ENCODE measurements at places on chromosomes 6 and 20.

DNA sequence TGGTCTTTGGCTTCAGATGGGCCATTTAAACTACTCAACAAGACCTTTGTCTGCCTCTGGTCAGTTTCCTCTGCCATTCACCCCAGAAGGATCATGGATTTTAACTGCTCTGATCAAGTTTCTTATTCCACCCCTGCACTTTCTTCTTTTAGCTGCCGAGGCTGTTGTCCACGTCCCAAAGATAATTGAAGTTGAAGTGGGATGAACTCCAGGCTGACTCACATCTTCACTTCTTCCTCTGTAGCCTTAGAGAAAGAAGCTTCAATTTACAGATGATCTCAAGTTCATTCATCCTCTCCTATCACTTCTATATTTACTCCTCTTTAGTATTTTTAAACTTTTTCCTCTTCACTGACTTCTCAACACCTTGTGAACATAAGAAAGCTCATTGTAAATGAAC is 651.6 kb downstream of the UTRN start:
- ATAC-seq: no peak

DNA sequence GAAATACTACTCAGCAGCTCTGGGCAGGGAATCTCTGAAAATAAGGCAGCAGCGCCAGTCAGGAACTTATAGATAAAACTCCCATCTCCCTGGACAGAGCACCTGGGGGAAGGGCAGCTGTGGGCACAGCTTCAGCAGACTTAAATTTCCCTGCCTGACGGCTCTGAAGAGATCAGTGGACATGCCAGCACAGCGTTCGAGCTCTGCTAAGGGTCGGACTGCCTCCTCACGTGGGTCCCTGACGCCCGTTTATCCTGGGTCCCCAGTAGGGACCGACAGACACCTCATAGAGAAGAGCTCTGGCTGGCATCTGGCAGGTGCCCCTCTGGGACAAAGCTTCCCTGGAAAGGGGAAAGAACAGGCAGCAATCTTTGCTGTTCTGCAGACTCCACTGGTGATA is 59.0 kb downstream of the COL21A1 start:
- no peak for ATAC-seq

GRCh38 chr20:52766645-52767435 is 205.3 kb upstream of the TSHZ2 start:
- ATAC-seq: no peak

DNA sequence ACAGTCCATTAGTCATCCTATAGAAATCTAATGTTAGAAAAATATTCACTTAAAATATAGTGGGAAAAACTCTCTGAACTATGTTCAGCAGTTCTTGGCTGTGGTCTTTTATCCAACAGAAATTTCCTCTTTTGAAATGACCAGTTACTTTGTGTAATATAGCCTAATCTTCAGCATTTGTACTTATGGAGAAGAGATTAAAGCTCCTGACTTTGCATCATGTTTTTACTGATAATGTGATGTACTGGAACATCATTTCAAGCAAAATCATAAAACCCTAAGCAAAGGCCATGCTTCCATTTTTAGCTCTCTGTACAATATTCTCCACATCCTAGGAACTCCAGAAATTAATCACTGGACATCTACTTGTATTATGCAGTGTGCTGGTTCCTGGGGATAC is 430.8 kb upstream of the RUNX2 start:
- ATAC-seq: no peak

DNA sequence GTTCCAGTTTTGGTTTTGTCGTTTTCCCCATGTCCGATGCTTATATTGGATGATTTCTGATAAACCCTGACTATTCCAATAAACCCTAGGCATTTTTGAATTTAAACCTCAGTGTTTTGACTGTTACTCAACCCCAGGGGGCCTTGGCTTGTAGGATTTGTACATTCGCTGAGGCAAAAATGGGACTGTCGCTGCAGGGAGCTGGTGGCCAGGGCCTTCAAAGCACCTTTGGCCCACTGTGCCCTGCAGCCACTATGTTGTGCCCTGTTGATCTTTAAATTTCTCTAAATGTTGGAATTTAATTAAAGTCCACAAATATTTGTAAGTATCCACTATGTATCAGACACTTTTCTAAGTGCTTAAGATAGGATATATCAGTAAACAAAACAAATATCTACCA is 9.5 kb upstream of the NOL7 start:
- no peak for ATAC-seq

DNA sequence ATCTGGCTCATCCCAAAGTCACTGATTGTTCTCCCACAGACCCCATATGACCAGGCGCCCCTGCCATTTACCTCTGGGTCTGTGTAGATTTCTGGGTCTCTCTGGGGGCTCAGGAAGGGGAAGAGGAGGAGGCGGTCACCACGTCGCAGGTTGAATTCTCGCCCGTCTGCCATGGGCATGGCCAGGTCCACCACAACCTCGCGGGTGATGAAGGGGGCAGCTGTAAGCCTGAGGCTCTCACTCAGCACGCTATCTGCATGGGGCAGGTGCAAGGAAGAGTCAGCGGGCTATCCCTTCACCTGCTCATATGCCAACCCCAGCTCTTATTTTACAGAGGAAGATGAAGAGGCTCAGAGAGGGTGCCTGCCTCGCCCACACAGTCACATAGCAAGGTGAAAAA is 30.5 kb upstream of the KCNB1 start:
- no peak for ATAC-seq

- ATAC-seq: no peak
These were observed 15.7 kb upstream of the CD93 start for GRCh38 chr20:23101696-23102406.

- no peak for ATAC-seq
These were observed 28.8 kb downstream of the FAM229B start for GRCh38 chr6:112116221-112116620.

- ATAC-seq: no peak
These were observed 36.2 kb downstream of the PDRG1 start for GRCh38 chr20:31915491-31916280.

DNA sequence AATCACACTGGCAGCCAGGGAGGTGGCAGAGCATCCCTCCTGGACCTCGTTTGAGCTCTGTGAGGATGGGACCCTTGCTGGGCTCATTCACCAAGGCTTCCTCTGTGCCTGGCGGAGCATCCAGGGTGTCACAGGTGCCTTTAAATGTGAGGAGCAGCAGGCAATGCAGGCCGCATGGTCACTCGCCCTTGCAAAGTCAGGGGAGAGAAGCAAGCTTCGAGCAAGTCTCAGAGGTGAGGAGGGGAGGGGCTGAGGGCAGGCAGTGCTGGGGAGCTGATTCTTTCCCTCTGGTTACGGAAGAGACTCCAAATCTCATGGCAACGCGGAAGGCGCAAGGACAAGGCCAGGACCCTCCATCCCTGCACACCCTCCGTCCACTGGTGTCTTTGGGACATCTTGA is 182.7 kb upstream of the PMEPA1 start:
- no peak for ATAC-seq

- ATAC-seq: no peak
These were observed 26.5 kb downstream of the HIVEP2 start for GRCh38 chr6:142918339-142919042.

DNA sequence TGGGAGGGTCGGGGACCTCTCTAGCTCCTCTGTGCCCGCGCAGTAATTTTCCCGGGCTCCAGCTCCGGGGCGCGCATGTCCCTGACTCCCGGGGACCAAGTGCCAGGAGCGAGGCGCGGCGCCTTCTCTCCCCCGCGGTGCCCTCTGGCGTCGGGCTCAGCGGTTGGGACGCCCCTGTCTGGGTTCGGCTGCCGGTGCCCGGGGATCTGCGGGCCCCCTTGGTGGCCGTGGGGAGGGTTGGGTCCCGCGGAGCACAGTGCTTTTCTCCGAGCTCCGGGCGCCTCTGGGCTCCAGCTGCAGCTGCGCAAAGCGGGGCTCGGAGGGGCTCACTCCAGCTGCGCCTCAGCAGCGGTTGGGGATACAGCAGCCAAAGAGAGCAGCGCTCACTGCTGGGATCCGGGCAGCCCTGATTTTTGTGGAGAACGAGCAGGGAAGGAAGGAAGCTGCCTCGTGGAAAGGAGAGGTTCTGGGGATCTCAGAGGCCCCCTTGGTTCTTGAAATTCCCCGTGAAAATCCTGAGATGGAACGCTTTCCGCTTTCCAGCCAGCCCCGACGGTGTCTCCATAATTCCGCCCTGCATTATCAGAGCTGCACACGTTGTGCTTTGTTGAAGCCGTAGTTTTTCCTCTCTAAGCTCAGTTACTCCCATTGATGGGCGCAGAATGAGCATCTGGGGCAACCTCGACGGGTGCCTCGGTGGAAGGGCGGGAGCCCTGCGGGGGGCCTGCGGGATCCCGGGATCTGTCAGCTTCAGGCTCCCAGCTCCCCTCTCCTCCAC is 861 bp downstream of the PPP1R14C start:
- ATAC-seq: no peak

DNA sequence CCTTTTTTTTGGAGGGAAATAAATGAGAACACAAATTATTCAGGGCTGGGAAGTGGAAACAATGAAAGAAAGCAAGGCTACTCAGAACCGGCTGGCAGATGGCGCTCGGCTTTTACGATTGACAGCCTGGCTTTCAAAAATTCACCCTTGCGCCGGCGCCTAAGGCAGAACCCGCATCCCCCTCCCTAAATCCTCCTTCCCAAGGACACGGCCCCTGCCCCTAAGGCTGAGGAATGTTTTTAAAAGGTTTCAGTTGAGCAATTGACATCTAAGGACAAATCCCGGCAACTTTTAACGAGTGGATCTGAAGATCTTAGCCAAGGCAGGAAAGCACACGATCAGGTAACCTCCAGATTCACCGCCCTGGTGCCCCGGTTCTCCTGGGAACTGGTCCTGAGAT is 16.3 kb downstream of the GNAS start:
- ATAC-seq: no peak

DNA sequence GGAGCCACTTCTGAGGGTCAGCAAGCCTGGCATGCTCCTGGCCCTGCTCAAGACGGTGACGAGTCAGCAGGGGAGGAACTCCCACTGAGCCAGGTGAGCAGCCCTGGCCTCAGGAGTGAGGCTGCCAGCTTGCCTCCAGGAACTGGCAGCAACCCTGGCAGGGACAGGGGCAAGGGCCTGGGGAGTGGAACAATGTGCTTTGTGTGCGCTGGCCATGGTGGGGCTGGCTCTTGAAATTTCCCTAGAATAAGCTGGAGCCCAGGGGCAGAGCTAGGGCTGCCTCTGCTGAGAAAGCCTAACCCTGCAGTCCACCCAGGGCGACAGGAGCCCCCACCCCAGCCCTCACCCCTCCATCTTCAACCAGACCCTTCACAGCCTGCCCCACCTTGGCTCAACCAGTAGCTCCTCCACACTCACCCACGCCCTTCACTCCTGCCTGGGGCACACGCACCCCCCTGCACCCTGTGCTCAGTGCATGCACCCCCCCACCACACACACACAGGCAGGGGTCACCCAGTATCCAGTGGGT is 88.0 kb downstream of the MRPL14 start:
- peak; percentile 57 for ATAC-seq

DNA sequence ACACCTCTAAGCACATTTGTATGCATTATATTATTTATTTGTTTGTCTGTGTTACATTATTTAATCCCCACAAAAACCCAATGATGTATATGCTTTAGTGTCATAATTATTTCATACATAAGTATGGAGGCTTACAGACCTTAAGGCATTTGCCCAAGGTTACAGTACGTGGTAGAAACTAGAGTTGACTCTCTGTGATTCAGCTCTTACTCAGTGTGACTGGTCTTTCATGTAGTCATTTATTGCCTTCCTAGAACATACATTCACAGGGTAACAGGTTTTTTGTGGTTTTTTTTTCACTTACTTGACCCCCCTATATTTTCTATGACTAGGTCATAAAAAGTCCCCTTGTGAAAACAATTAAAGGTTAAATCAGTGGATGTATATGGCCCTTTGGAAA is 566.8 kb downstream of the TFAP2A start:
- no peak for ATAC-seq

DNA sequence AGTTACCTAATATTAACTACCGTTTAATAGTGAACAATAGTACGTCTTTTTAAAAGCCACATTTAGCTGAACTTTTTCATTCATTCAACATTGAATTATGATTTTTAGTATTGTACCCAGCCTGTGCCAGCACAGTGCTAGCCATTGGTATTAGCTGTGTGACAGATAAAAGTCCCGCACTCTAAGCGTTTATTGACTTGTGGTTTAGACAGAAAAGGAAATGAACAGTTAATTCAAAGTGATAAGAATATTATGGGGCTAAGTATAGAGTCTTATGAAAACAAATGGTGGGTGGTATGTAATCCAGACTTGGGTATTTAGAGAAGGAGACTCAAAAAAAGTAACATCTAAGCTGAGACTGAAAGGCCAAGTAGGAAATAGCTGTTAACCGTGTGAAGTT is 202.3 kb downstream of the RPS12 start:
- ATAC-seq: no peak

- no peak for ATAC-seq
These were observed 1193.0 kb upstream of the CITED2 start for GRCh38 chr6:140567466-140567865.

GRCh38 chr6:162251257-162251656 is 476.3 kb downstream of the PRKN start:
- no peak for ATAC-seq

GRCh38 chr6:36666287-36666686 is 12.2 kb upstream of the CDKN1A start:
- no peak for ATAC-seq

DNA sequence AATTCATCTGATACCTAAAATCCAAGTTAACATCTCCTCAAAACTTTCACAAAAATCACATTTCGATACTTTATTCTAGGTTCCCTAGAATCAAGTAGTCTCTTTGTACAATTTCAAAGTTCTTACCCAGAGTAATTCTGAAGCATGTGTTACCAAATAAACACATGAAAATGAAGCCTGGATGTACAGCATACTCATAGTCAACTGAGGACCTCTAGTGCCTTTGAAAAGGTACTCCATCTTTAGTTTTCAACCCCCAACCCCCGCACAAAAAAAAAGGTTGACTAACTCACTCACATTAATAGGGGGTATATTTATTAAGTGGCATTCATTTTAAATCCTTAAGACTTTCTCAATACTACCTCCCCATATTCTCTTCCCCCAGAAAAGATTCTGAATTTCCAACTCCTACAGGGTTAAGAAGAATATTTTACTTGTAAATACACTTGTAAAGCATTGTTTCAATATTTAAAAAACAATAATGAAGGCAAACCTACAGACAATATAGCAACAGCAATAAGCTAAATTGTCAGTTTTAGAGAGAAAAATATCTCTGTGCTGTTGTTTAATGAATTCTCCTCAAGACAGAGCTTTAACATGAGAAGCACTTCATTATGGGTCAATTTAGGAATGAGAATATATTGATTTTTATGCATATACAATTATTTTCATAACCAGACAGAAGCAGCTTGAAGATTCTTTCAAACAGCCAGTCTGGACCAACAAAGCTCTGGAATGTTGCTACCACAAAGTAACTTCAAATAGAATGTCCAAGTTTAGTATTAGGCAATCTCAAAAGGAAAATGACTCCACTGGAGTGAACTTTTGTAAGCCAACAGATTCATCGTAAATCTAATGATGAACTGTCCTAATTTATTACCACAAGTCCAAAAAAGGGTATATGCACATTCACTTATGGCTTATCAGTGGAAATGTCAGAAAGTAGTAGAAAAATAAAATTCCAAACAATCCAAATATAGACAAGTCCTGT is 3.3 kb downstream of the PLN start:
- no peak for ATAC-seq

DNA sequence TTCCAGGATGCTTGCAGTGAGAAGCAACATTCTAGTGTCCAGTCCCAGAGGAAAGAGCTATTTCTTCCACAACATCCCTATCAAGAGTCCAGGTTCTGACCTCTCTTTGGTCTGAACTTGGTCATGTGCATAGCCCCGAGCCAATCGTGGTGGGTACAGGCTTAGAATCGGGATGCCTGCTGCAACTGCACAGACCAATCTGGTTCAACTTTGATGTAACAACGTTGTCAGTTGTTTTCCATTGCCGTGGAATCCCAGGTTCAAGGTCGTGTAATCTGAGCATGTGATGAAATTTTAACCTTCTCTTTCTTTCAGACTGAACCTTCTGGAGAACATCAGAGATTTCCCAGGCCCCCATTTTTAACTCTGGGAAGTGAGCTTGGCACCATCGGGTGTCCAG is 130.5 kb downstream of the ANKRD60 start:
- ATAC-seq: no peak

Data from stimulated activated memory B cell treated with anti-CD40 and anti-IgM and Interleukin-4, amounts not matched to agents 10 μg/mL and 1 μg/mL and 100 μg/mL, for 72 hours (primary cell).